ENCODE measurements at places on chromosomes 3 and 15.

GRCh38 chr3:170740726-170741591 lies 129.0 kb downstream of the RPL22L1 start:
- DNase-seq, result peak; percentile 78

GRCh38 chr3:112333002-112333380 lies at the start of gene CD200:
CD200 (plus strand) TSS chr3:112333156; CDS start chr3:112333213, 57 bp downstream.
- peak; percentile 60 for DNase-seq

GRCh38 chr15:81031203-81031602 lies 30.5 kb downstream of the TLNRD1 start:
- DNase-seq, result no peak

GRCh38 chr3:188133646-188134045 lies 20.3 kb upstream of the LPP start:
- DNase-seq, result peak; percentile 67

- DNase-seq, result no peak
Observed at GRCh38 chr15:38671006-38671387, 106.4 kb upstream of the RASGRP1 start.

- no peak for DNase-seq
Observed at GRCh38 chr3:162122405-162122804, 625.8 kb downstream of the OTOL1 start.

DNA sequence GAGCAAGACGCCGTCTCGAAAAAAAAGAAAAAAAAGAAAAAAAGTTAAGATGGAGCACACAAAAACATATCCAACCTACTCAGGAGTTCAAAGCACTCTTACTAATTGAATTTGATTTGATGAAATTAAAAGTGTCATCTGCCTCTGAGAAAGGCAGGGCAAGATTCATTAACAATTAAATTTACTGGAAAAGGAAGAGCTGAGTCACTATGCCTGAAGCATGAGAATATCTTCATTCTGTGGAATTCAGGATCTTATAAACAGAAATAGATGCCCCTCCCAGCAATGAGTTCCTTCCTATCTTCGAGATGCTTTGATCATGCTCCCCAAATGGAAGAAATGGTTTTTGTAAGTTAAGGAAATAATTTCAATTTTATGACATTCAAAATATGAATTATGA lies 61.0 kb upstream of the ST3GAL6 start:
- no peak for DNase-seq

GRCh38 chr3:100437721-100438622 lies 36.6 kb downstream of the LNP1 start:
- DNase-seq, result no peak

GRCh38 chr15:29708519-29708918 lies 113.7 kb downstream of the TJP1 start:
- no peak for DNase-seq

- DNase-seq, result no peak
Observed at GRCh38 chr15:40953713-40954074, 423 bp downstream of the CHAC1 start.

DNA sequence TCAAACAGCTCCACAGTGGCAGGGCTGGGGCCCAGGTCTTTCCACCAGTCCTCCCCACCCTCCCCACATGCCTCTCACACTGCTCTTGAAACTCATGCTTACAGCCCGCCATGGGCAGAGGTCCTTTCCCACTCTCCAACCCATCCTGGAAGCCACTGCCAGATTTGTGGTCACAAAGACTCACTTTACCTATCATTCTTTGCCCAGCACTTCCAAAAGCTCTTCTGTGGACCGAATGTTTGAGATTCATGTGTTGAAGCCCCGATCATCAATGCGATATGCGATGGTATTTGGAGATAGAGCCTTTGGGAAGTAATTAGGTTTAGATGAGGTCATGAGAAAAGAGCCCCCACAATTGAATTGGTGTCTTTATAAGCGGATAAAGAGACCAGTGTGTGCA lies 247.8 kb downstream of the VPS13C start:
- DNase-seq, result no peak

DNA sequence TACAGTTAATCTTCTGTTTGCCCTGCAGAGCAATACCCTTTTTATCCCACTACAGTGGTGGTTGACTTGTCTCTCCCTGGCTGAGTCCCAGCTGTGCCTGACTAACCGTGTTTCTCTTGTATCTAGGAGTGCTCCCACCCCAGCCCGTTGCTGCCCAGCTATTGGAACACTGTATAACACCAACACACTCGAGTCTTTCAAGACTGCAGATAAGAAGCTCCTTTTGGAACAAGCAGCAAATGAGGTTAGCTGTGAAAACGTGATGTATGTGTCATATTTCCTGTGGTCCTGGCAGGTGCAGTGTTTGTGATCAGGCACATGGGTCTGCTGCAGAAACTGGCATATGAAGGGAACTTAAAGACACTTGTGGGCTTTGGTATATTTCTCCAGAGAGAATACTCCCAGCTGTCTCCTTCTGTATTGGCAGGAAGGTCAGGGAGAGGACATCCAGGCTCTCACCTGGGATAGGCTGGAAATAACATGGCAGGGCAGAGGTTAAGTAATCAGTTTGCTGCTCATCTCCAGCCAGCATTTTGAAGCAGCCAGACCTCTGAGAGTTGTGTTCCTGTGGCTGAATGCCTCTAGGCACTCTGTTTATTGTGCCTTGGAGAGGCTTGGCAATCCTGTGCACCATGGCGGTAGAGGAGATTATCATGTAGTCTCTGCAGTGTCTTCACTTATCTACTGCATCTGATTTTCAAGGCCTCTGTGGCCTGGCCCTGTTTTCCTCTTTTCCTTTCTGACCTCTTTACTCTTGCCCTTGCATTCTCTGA lies 34.8 kb downstream of the ATG7 start:
- peak; percentile 68 for DNase-seq
